ENCODE measurements at places on chromosomes 5 and 9.

DNA sequence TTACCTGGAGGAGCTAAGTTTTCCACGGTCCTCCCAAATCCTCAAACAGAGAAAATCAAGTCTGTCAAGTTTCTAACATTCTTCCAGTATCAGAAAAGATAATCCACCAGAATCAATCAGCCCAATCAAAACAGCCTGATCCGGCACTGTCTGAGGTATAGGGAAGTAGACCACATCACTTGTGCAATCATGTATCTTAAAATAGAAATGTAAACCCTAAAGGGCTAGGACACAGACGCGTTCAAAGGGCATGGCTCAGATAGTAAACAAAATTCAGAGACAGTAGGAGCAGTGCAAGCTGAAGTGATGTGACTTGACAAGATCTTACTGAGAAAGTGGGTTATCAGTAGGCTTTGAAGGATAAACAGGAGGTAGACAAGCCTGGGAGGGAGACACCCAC, 252.4 kb upstream of the DAPK1 start:
- no peak for DNase-seq

DNA sequence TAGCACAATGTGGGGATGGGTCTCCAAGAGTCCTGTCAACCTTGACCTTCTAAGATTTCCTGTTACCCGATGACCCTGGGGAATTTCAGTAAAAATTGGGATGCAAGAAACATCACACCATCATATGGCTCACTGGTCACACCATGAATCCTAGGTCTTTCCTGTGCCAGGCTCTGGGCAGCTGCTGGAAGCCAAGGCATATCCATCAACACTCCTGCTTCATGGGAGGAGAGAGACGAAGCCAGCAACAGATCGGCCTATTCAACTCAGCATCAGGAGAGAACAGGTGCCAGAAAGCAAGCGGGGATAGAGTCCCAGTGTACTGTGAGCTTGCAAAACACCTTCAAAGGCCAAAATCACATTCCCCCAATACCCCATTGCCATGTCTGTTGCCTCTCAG, 6.5 kb upstream of the NEK6 start:
- DNase-seq: no peak

GRCh38 chr5:93800988-93801811, 59.8 kb upstream of the POU5F2 start:
- no peak for DNase-seq

DNA sequence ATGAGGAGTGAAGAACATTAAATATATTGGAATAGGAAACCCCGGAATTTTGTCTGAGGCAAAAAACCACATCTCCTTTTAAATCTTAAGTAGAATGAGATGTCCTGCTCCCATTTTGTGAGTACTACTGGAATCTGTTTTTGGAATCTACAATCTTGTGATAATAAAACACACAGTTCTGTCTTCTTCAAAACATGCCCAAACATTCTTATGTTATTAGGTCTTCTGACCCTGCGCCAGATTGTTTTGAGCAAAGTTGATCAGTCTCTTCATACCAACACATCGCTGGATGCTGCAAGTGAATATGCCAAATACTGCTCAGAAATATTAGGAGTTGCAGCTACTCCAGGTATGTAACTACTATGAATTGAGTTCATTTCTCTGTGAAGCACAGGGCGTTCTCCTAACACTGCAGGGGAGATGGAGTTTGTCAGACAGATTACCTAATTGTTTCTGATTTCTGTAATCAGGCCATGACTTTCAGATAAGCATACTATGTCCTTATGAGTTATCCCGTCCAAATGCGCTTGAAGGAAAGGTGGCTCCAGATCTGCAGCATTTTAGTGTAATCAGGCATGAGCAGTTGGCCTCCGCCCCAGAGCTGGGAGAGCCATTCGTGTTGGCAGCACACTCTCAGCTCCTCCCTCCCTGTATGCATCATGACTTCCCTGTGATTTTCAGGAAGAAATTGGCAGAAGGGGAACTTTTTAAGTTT, 88.0 kb downstream of the NLN start:
- DNase-seq: no peak

- DNase-seq: no peak
Measured at GRCh38 chr9:98924946-98925820, 18.5 kb upstream of the COL15A1 start.

- no peak for DNase-seq
Measured at GRCh38 chr9:131097948-131098278, 1.6 kb downstream of the AIF1L start.

DNA sequence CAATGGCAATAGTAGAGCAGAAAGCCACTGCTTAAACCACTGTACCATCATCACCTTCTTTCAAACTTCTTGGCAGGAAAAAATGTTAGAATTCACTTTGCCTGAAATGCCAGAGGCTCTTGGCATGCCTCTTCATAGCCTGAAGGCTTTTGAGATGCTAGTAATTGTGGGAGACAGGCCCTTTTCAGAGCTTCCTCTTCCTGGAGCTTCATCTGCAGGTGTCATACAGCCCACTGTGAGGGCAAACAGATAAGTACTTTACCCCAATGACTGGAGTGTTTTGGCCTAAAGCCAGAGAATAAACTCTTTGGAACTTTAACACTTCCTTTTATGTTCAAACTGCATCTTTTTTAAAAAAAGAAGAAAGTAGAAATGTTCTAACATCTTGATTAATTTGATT, 81.3 kb upstream of the TMEM171 start:
- DNase-seq: no peak

GRCh38 chr5:168114444-168115017, 176.9 kb upstream of the WWC1 start:
- DNase-seq: peak; percentile 1

DNA sequence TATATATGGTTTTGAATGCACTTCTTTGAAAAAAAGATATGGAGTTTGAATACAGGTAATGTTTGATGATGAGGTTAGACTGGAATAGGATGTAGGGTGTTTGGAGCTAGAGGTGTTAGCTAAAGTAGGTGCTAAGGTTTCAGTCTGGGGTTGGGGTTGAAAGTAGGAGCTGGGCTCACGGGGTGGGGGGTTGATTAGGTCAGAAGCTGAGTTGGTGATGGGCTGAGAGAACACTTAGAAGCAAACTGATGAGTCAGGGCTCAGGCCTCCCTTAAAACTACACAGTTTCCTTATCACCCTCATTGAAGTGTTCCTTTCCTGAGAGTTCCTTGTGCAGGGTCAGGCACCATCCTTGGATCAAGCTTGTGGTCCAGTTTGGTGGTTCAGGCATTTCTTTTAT, 308.8 kb upstream of the ADAMTS16 start:
- no peak for DNase-seq

DNA sequence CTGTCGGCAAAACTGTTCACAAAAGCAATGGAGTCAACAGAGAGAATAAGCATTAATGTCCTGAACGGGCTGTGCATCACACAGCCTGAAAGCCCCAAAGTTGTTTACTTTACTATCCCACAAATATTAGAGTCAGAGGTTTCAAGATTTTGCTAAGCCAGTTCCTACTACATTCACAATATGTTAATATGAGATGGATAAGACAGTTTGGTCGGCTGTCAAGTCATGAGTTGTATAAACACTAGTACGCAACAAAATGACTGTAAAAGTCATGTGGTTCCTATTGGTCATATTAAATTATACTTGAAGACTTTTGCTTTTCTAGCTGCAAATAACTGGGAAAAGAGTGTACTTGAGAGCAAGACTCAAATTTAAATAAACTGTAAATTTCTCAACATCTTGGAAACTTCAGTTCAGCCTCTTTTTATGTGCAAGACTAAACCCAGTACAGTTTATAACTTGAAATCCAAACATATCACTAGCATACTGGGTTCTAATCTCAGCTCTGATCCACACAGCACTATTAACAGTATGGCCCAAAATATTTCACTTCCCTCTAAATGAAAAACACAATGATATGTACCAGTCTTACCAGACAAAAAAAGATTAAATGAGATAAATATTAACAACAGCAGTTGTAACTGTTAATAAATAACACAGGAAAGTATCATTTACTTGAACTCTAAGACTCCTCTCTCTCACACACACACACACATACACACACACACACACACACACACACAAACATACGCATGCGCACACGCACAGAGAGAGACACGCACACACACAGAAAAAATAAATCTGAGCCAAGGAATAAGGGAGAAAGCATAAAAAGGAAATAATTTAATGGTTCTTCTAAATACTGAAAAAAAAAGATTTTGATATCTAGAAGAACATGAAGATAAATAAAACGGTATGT, 33.1 kb downstream of the FANCC start:
- no peak for DNase-seq

DNA sequence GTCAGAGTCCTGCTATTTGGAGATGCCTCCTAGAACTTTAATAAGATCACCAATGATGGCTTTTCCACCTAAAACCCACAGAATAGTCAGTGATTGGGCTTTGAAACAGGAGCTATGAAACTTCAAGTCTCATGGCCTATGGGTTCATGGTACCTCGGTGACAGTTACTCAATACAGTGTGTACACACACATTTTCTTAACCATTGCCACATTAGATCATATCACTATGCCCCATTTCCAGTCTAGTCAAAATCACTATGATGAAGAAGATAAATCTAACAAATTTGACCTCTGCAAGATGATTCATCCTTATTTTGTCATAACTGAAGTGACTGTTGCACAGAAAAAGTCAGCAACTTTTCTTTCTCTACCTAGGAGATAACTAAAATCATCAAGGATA, 86.8 kb upstream of the OR13F1 start:
- no peak for DNase-seq

- no peak for DNase-seq
Measured at GRCh38 chr9:84937180-84937579, 267.7 kb downstream of the NTRK2 start.

GRCh38 chr5:181245427-181246275, 1.9 kb upstream of the RACK1 start:
- no peak for DNase-seq

DNA sequence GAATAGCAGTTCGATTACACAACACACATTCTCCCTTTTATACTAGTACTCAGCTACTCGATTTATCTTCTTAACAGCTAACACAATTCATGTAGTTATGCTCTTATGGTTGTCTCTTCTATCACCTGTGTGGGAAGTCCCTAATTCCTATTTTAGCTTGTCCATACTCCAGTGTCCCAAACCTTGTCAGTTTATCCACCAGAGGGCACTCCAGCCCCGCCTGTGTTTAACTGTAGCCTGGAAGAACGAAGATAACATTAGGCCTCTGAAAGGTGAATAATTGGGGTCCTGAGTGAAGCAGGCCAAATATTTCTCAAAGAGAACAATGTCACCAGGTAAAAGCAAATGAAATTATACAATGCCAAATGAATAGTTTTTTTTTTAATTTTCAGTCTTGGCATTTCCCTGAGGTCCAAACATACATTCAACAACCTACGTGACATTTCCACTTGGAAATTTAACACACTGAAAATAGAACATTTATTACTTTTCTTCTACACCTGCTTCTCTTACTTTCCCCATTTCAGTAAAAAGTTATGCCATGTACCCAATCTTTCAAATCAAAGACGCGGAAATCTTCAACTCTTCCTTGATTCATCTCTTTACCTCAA, 560.7 kb downstream of the HTR1A start:
- no peak for DNase-seq

DNA sequence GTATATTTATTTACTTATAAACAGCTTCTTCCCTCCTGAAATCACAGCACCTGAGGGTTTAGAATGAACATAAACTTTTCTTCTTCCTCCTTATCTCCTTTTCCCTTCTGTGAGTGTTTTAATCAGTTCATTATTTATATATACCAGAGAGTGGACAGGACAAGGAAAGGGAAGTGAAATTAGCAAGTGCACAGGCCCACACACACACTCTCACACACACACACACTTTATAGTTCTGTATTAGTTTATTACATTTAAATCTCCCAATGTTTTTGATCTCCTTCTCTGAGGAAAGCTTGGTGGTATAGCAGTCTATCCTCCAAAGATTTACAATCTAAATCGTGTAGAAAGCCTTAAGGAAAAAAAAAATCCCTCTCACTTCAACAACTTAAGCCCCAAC, 353.5 kb downstream of the NDUFS4 start:
- DNase-seq: no peak

DNA sequence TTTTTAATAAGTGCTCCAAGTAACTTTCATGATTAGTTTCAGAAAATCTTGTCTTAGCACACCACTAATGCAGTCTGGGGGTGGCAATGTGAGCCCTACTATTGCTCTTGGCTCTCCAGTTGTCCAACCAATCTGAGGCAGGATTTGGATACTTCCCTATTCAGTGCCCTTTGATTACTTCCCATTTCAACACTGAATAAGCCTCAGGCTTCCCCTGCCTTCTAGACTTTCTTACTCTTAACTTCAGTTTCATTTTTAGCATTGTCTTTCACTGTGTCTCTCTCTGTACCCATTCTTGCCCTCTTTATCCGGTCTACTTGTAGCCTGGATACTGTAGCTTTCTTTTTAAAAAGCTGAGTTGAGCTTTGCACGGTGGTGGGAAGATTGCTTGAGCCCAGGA, 186.1 kb downstream of the C9orf152 start:
- no peak for DNase-seq

DNA sequence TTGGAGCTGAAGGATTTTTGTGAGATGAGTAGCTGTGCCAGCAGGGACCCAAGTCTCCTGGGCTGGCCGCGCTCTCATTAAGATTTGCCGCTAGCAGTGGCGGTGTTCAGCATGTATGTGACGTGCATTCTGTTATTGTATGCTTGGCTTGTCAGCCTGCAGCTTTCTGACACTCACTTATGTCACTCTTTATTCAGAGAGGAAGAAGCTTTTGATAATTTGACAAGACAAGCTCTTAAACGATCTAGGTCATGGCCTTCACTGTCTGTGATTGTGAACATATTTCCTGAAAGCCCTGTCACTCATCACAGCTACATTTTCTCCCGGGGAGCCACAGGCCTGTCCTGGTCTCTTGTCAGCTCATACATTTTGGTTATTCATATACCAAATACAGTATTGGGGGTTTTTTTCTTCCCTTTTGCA, 98.2 kb upstream of the GRHPR start:
- no peak for DNase-seq

DNA sequence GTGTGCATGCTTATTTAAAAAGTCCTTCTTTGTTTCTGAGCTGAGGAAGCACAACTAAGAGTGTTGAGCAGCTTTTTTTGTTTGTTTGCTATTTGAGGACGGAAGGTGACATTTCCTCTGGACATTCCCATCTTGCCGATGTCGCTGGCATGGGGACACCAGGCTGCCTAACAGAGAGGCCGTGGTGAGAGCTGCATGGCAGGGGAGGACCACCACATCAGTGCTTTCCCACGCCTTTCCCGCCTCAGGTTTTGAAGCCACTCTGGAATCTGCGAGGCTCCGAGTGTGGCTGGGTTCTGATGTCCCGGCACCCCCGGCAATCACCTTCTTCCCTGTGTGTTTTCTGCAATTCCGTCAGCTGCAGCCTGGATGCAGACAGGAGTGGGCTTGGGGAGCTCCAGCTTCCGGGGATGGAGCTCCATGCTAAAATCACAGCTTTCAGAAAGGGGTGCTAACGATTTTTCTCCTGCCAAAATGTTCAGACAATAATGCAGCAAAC, 259.8 kb upstream of the IRX4 start:
- DNase-seq: no peak

GRCh38 chr5:27818888-27819287, 780.5 kb upstream of the CDH9 start:
- no peak for DNase-seq
